T-helper 2 cell (primary cell): ENCODE measurements at places on chromosomes 11 and 22.
A peak's percentile ranks its signal among the peaks of the same experiment; 100 is the strongest.

DNA sequence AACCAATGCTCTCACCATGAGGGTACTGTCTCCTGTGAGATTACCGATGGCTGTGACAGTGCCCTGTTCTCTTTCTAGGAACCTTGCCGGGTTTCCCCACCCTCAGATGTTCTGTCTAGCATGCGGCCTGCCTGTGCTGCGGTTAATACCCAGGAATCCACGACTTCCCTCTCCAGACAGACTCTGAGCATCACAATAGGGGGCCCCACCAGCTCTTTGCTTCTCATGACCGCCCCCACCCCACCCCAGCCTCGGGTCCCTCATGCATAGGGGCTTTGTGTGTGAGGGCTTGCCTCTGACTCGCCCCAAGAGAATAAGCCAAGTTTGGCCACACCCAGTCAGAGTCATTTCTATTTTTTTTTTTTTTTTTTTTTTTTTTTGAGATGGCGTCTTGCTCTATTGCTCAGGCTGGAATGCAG lies 10.3 kb downstream of the PARVG start:
- peak; percentile 72 for DNase-seq

DNA sequence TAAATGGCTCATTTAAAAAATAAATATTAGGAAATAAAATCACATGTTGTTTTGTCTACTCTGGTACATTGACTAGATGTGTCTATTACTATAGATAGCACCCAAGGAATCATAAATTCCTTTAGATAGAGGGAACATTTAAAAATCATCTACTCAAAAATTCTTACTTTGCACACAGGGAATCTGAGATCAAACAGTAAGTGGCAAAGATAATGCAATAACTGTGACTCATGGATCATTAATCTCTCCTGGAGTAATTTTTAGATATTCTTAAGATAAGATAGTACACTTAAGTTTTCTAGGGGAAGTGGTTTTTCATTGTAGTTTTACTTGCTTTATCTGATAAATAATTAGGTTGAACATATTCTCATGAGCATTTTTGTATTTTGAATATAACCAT lies 468.9 kb downstream of the LUZP2 start:
- DNase-seq: no peak

- peak; percentile 97 for DNase-seq
Measured at GRCh38 chr11:114400216-114400914, at the start of the genes C11orf71 and RBM7. Gene C11orf71, minus strand, starts transcription at chr11:114400511. Its CDS starts 180 bp downstream, at chr11:114400331. Gene RBM7, plus strand, starts transcription at chr11:114400666. Its CDS starts 6 bp downstream, at chr11:114400672.

DNA sequence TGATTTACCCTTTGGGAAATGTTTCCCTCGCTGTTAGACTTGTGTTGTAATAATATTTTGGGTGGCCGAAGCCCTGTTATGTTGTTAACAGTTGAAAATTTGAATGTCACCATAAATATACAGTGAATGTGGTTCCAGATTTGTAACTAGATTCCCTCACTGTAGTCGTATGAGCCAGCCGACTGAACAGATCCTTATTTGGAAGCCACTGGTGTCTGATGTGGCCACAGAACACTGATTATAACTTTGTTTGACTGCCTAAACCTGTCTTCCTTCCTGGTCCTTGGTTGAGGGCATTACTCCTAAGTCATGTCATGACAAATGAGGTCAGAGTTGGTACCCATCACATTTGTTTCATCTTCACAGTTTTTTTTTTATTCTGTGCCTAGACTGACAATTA lies 45.4 kb downstream of the YAP1 start:
- no peak for DNase-seq
